ENCODE measurements at places on chromosomes 4 and X. TPM values are rescaled to one million over a fixed set of nuclear protein-coding genes. Genes with fewer than 3 reads are reported as not detected.

The GLUD2 gene
- total RNA-seq, result 0.51 TPM

The MRFAP1L1 gene
- total RNA-seq, result 21.5 TPM

The BEND4 gene
- total RNA-seq, result under 0.01 TPM

The TCEAL7 gene
- 11.8 TPM for total RNA-seq

The RPS6KA6 gene
- total RNA-seq, result 1.3 TPM

The SPP1 gene
- 349 TPM for total RNA-seq

The GAGE2A gene
- not detected for total RNA-seq

The FUNDC1 gene
- total RNA-seq, result 8.9 TPM

The EXOC1 gene
- total RNA-seq, result 28.5 TPM

The SSX4B gene
- total RNA-seq, result not detected

The USP17L21 gene
- total RNA-seq, result not detected

The GAGE13 gene
- not detected for total RNA-seq

The COL4A5 gene
- 19.6 TPM for total RNA-seq

The LRIT3 gene
- under 0.01 TPM for total RNA-seq

The TGIF2LX gene
- not detected for total RNA-seq

The CXCL8 gene
- total RNA-seq, result 0.76 TPM

The MSX1 gene
- total RNA-seq, result 0.16 TPM

The ALB gene
- not detected for total RNA-seq

The CLDN22 gene
- not detected for total RNA-seq

The PAGE5 gene
- total RNA-seq, result not detected

The RHOXF2 gene
- not detected for total RNA-seq

The OPN1MW2 gene
- total RNA-seq, result not detected

The TSC22D3 gene
- total RNA-seq, result 277 TPM

The PWWP3B gene
- 0.33 TPM for total RNA-seq

The SOX3 gene
- total RNA-seq, result not detected

The NPY2R gene
- not detected for total RNA-seq

The NHSL2 gene
- total RNA-seq, result 2.8 TPM

The LDOC1 gene
- 21.5 TPM for total RNA-seq

The ARR3 gene
- not detected for total RNA-seq

The GAB3 gene
- total RNA-seq, result 1.1 TPM

The MAP9 gene
- total RNA-seq, result 3.9 TPM

The GAGE12H gene
- total RNA-seq, result not detected

The S100P gene
- not detected for total RNA-seq

The SLC9A7 gene
- 9.8 TPM for total RNA-seq

The TASL gene
- total RNA-seq, result not detected

The FHDC1 gene
- total RNA-seq, result 2.2 TPM

The POU4F2 gene
- not detected for total RNA-seq

The ZCCHC18 gene
- 3.2 TPM for total RNA-seq

The GAGE12C gene
- not detected for total RNA-seq

Data from mesangial cell (primary cell).